ENCODE measurements at places on chromosomes 2 and 18.

DNA sequence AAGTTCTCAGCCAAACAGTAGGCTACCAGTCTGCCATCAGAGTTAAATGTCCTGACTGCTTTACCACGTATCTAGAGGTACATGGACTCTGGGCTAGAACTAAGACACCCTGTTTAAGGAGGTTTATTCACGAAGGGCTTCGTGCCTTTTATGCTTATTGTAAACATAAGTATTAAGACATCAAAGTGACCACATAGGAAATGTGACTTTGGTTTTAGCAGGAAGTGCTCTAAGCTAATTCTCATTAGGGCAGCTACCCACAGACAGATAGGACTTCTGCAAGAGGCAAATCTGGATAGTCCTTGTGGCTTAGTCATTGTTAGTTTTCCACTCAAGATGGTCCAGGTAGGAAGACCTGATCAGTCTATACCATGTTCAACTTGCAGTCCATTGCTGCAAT, 233.3 kb upstream of the MGAT5 start:
- DNase-seq, result peak; percentile 81

- peak; percentile 59 for DNase-seq
Measured at GRCh38 chr2:55168221-55169154, 63.6 kb downstream of the CLHC1 start.

GRCh38 chr2:19651466-19651865, 250.3 kb downstream of the TTC32 start:
- no peak for DNase-seq

DNA sequence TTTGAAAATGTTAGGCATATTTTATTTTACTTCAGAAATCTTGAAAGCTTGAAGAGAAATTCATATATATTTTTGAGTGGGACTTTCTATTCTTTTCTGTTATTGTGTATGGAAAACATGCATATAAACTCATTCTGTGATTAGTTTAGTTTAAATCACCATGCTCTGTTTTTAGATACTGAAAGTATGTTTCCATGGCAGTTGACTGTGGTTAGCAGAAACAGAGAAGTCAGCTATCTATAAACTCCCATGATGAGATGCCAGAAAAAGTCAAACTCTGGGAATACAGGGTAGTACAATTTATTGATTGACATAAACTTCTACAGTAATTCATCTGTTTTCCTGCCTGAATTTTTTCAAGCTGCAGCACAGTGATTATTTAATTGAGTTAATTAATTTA, 905.3 kb upstream of the VRK2 start:
- peak; percentile 5 for DNase-seq

GRCh38 chr2:128354726-128355470, 36.2 kb upstream of the HS6ST1 start:
- no peak for DNase-seq

DNA sequence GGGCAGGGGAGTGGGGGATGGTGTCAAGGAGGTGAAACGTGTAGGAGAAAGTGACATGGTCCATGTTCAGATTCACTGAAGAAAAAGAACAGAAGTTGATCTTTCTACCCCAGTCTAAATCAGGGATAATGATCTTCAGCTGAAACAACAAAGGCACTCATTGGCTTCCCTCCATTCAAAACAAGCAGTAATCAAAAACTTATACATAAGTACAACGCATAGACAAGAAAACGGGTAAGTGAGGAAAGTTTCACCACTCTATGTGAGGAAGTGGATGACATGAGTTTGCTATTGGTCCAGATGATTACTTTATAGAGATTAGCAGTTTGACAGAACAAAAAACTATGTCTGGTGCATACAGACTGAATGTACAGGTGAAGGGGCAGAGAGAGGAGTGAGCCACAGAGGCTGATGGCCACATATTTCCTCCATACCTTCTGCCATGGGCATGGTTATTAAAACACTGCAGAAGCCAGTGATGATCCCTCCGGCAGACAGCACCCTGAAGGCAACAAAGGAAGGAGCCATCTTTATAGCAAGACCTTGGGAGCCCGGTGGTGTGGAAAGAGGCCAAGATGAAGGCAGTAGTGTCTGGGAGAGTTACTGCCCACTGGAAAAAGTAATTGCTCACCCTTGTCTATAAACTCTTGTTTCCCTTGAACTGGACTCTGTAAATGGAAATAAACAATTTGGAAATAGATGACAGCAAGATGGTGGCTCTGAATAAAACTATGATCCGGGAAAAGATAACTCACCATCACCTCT, 57.7 kb downstream of the SLC25A12 start:
- no peak for DNase-seq

DNA sequence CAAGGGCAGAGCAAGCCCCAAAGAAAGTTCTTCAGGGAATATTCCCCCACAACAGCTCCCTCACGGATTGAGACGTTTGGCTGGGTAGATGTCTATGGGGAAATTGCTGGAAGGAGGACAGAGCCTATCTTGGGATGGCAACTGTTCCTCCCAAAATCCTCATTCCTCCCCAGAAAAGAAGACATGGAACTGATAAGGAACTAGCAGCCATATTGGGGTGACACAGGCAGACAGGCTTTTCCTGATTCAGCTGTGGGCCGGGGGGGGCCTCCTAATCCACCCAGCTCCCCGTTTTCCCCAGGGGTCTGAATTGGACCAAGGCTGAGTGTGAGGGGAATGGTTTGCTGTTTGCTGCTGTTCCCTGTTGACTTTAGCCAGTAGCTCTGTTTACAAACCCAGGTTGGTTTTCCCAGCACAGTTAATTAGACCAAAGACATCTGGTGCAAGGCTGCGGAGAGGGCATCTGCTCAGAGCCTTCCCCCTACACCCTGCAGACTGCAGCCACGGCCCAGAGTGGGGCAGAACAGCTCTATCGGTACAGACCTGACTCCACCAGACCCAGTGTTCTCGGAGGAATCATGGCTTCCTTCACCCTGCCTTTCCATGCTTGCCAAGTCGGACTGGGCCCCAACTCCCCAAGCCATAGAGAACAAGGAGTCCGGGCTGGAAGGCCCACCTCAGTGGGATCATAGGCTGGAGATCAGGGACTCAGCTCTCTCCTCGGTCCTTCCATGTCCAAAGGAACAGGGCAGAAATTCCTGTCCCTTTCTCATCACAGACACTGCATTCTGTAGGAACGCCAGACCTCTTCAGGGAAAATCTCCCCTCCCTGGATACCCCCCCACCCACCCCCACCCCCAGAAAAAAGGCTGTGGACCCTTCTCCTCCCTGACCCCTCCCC, 1.7 kb upstream of the PKDCC start:
- DNase-seq, result no peak

DNA sequence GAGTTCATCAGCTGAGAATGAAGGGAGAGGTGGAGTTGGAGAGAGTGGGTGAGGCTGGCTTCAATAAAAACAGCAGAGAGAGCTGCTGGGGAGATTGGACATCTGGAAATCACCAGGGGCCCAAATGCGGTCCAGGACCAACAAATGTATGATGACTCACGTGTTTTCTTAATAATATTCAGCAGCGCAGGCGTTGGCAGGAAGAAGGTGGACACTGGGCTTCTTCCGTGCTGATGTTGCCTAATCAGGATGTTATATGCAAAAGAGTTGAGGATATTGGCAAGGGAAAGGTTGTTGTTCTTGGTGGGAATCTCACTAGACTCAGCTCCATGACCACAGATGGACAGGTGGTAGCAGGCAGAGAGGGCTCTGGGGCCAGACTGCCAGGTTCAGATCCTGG, 12.8 kb upstream of the PLA2R1 start:
- no peak for DNase-seq

- no peak for DNase-seq
Measured at GRCh38 chr2:240452462-240453256, 17.2 kb downstream of the GPC1 start.

DNA sequence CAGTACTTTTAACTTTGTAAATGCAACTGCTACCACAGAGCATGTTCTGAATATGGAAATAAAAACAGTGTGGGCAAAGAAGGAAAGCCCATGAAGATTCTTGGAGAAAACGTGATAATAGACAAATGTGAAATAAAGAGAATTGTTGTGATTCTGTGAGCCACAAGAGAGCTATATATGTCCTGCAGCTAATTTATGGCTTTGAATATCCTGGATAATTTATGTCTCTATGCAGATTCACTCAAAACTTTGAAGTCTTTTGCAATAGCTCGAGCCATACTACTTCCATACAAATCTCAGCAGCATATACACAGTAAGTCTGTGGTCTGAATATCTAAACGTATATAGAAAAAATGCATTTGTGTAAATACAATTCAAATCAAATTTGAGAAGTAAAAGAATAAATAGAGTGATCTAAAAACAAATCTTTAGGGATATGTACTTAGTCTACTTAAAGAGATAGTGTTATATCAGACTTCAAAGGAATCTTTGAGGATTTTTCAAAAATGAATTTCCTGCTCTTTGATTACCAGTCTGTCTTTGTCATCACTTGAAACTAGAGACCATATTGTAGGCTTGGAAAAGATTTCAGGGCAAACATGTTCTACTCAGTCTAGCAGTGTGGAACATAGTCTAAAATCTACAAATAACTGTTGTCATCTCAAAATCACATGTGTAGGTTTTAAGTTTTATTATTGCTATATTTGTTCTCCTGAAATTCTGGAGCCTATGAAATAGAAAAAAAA, 107.1 kb downstream of the CSRNP3 start:
- no peak for DNase-seq

DNA sequence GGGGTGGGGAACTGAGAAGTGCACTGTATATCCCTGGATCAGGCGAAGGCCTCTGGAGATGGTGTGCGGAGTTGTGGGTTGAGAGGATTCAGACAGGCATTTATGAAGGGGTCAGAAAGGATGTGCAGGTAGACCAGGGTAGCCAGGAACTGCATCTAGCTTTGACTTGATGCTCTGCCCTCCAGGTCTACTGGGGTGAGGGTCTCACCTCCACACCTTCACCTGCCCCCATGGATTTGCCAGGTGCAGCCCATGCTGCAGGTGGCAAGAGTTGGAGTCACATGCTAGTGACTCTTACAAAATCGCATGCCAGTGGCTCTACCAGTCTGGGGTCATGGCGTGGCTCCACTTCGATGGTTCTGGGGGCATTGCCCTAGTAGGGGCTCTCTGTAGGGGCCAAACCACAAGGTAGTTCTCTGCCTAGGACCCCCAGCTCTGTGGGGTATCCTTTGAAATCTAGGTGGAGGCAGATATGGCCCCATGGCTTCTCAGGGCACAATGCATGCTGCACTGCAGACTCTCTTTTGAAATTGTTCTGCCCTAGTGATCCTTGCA, 18.9 kb upstream of the KCNF1 start:
- DNase-seq, result no peak

- DNase-seq, result no peak
Measured at GRCh38 chr18:72727038-72727655, 140.6 kb downstream of the NETO1 start.

- no peak for DNase-seq
Measured at GRCh38 chr18:52163478-52163877, 176.5 kb upstream of the DCC start.

DNA sequence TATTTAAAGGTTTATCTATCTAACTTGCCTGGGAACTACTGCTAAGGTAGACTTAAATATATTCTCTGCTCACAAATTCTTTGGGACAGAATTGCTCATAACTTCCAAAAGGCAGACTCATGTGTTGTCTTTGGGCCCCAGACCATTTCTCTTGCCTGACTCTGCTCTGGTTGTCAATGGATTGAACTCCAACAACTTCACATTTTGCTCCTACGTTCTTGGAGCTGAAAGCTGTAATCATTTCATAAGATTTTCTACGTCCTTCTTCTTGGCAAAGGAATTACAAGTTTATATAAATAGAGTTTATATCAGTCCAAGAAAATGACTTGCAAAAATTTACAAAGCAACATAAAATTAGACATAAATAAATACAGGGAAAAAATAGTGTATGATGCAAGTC, 32.9 kb upstream of the PPM1B start:
- DNase-seq, result no peak

DNA sequence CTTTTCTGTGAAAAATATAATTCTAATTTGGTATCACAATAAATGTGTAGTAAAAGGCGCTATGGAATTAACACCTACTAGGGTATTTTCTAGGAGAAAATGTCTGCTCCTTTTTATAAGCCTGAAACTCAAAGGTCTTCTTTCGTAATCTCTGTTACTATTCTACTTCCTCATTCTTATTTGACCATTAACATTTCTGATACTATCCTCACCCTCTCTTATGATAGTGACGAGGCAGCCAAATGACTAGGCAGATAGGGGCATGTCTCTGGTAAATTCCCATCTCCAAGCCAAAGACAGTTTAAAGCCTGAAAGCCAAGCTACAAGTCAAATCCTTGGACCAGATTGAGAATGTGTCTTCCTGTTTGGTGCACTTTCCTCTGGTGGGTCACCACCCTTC, 251.7 kb downstream of the LRRTM4 start:
- peak; percentile 42 for DNase-seq

DNA sequence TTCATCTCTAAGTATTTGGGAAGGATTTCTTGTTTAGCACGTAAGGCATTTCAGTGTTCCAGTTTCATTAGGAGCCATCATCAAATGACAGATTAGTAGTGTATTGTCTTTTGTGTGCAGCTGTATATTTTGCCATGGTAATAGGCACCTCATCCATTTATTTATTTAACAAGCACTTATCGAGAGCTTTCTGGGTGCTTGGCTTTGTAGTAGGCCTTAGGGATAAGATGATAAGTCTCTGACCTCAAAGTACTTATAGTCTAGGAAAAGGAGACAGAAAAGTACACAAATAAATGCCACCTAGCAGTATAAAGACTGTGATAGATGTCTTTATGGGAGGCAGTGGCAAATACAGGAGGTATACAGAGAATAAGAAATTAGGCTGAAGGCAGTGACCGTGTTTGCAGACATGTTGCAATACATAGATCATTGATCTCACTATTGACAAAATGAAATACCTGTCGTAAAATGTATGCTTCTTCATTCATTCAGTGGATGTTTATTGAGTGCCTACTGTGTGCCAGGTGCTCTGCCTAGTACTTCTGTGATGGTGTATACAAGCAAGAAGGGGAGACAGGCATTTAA, 265.9 kb downstream of the SETBP1 start:
- DNase-seq, result no peak

DNA sequence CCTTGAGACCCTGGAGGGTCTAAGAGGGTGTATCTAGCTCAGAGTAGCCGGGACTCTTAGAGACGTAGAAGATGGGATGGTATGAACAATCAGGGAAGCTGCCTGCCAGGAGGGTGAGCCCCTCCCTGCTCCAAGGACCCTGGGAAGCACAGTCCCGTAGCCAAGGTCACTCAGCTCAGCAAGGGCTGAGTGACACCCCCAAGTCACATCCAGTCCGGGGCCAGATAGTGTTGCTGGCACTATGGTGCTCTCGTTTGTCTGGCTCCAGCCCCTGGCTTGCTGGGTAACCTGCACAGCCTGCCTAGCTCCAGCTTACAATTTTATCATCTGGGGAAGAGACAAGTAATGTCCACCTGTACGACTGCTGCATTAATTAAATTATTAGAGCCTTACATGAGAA, 22.3 kb downstream of the REEP1 start:
- no peak for DNase-seq

DNA sequence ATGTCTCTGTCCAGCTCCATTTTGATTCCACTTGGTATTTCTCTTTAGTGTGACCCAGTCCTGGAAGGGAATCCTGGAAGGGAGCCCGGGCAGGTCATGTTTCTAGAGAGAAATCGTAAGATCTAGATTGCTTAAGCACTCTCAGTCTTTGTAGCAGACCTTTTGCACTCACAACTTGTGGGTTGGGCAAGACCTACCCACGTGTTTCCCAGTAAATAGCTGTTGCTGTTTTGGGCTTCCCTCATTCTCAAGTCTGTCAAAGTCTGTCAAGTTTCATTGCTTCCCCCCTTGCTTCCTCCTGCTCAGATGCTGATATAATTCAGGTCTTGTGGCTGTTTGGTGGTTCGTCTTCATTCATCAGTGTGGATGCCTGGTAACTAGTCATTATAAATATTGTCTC, 17.4 kb upstream of the NEMP2 start:
- peak; percentile 89 for DNase-seq

- no peak for DNase-seq
Measured at GRCh38 chr2:46686811-46687210, 207.4 kb downstream of the TMEM247 start.

All from MV-4-11 (cell line).